ELR (cell line): ENCODE measurements at places on chromosomes 5 and 9.

DNA sequence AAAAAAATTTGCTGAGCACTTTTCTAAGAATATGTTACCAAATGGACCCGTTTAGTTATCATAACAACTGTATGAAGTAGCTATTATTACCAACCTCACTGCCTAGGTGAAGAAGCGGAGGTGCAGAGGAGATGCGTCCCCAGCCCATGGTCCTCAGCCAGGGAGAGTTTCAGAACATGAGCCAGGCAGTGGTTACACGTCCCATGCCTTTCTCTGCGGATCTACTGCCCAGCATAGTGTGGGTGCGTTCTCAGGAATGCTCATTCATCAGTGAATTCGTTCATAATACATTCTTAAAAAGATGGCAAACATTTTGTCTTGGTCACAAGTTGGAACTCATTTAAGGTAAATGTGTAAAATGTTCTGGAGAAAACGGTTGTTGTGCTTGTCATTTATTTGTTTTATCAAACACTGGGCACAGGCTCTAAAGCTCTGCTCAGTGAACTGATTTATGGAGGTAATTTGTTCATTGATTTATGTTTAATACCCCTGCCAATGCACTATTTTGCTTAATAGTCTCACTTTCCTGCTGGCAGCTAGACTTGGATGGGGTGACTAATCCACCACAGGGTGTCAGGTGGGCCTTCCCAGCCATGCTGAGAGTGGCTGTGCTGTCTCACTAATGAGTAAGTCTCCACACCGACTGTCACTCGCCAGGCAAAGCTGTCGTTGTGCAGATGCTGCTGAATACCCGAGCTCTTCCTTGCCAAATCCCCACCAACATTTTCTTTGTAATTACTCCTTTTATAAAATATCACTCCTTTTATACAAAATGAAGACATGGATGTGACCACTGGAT, 248.8 kb downstream of the TENT4A start:
- DNase-seq: no peak

GRCh38 chr5:60207040-60207439, 313.5 kb upstream of the PDE4D start:
- DNase-seq: no peak

- DNase-seq: no peak
Observed at GRCh38 chr9:85726737-85727136, 15.0 kb downstream of the AGTPBP1 start.

DNA sequence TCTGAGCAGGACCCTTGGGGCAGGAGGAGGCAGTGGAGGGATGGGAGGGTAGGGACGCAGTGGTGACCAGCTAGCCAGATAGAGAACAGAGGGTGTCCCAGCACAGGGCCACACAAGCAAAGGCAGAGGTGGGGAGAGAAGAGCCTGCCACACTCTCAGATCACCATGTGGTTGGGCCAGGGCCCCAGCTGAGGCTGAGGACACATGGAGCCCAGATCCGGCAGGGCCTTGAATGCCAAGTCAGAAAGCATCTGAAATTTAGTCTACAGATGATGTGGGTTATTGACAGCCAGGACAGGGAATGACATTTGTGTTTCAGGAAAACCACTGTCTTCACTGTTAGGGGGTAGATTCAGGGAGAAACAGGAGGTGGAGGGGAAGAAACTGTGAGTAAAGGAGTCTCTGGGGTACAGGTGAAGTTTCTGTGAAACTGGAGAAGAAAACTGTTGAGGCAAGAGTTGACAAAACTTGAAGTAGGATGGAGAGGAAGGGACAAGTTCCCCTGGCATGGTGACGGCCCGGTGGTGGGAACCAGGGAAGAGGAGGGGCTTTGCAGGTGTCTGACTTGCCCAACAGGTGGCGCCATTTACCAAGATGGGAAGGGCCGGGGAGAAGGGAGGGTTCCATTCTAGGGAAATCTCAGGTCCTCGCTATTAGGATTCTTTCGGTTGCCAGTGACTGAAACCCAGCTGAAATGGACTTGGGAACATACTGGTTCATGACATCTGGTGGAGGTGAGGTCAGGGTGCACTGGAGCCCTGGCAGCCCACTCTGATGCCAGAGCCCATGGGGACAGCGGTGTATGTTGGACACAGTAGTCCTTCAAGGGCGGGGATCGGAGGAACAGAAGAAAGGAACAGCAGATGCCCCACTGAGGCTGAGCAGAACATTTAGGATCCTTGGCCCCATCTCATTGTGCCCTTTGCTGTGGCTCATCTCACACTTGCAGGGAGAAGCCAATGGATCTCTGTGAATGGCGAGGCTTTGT, 100.1 kb downstream of the KCNIP1 start:
- DNase-seq: peak; percentile 60

DNA sequence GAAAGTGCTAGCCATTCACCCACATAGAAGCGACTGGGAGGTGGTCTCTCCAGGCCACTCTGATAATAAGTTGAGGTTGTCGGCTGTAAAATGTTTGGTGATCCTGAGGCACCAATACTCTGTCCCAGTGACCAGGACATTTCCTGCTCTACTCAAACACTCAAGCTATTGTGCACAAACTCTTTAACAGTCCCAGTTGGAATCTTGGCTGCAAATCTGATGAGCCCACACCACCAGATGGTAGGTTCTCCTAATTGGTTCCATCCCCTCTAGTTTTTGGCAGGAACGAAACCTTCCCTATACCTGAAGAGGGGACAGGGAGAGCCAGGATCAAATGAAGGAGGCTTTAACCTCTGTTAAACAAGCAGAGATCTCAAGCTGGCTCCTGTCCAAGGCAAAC, 14.3 kb downstream of the GRIA1 start:
- DNase-seq: no peak

DNA sequence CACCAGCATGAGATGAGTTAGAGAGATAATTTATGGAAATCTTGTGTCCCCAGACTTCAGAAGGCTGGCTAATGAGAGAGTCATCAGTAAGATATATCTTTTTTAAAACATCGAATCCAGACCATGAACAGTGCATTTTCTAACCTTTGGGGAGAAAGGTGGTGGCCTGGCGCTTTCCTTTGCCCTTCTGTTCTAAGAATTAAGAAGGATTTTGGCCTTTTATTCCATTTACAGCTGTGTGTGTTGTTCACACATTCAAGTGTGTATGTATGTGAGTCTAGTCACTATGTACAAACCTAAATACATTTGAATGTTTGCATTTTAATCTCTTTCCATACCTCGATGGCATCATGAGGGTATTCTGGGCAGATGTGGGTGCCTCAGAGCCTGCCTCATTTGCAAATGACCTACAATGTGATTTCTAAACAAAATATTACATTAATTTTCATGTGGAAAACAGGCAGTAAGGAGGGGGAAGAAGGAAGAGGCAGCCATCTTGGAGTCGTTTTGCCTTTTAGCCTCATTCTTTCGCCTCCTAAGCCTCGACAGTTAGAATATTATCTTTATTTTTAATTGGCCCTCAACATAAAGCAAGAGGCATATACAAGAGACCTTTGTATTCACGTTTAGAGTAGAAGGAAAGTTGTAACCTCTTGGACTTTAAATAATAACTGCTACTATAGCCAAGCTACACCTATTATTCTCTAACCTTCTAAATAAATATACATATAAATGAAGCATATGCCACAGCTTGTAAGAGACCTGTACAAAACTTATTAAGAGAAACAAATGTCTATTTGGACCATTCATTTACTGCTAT, 125.3 kb upstream of the TMEM161B start:
- DNase-seq: no peak

DNA sequence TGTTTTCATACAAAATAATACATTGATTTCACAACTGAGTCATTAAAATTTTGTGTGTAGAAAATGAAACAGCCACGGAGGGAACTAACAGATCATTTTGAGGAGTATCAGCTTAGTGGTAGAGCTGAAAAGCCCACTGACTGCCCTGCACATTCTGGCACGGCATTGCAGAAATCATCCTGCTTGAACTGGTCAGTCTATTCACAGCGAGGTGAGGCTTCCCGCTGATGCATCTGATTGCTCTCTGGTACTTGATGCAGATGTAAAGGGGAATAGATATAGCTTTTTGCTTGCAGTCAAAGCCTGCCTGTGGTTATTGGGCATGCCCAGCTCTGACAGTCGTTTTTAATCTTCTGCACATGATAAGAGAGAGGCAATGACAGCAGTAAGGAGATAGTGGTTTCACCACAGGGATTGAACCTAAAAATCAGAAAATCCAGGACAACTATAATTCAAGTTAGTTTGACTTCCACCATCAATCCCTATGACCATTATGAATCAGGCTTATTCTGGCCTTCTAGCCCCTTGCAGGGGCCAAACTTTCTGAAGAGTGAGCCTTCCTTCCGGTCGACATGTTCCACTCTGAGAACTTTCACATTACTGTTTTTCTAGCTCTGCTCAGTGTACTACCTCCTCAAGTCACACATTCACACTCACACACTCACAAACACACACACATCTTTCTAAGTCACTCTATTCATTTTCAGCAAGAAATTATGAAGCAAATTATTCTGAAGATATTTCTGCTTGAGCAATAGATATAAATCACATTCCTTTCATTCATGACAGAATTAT, 782.8 kb upstream of the NUDT12 start:
- no peak for DNase-seq

- no peak for DNase-seq
Observed at GRCh38 chr5:6319116-6319515, 59.2 kb downstream of the MED10 start.

- peak; percentile 63 for DNase-seq
Observed at GRCh38 chr5:113081881-113082546, 105.4 kb downstream of the DCP2 start.

DNA sequence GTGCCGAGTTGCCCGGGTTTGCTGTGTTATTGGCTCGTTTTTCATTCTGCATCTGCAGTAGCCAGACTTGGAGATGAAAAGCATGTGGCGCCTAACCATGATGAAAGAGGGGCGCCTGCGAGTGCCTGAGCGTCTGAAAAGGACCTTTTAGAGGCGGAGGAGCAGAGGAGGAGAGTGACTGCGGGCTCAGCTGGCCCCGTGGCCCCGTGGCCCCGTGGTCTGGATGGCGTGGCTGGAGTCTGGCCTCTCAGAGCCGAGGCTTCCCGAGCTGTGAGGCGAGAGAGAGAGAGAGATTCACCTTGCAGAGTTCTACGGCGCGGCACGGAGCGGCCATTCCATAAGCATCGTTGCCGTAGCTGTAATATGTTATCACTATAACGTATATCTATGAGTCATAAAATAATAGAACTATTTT, 55.3 kb upstream of the RNU6ATAC start:
- no peak for DNase-seq

DNA sequence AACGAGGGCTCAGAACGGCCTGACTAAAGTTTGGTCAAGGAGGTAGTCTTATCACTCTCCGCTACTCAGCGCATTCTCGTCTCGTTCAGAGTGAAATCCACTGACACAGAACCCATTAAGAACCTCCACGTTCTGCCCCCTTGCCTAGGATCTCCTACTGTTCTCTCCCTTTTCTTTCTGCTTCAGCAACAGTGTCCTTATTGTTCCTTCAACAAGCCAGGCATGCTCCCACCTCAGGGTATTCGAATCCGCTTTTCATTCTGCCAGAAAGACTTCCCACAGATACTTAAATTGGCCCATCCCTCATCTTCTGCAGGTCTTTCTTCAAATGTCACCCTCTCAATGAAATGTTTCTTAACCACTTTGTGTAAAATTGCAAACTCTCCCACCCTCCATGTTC, 4.3 kb upstream of the ZNF354C start:
- no peak for DNase-seq

- DNase-seq: no peak
Observed at GRCh38 chr9:134723037-134723436, 81.4 kb downstream of the COL5A1 start.

GRCh38 chr9:98280574-98280973, 25.1 kb upstream of the TBC1D2 start:
- no peak for DNase-seq

DNA sequence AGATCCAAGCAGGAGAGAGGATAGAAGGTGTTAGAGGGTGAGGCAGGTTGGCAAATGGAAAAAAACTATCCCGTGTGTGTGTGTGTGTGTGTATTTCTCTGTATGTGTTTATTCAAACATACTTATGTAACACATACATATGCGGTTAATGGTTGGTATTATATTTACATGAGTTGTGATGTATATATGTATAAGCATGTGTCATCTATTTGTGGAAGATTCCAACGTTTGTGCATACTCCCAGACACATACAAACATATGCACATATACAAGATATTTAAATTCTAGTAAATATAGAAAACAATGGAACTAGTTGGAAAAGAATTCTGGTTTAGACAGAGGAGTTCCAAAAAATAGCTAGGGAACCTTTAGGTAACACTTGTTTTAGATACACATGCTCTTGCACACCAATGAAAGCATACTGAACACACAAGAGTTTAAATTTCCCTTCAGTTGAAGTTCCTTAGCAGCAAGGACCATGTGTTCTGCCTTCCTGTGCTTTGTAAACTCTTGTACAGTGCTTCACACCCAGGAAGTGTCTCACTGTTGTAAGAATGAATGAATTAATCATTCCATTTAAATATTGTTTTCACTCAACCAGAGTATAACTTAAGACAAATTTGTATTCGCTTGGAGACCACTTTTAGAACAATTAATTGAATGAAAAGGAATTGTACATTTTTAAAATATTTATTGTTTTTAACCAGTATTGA, 257.8 kb downstream of the FER start:
- peak; percentile 18 for DNase-seq

- DNase-seq: peak; percentile 63
Observed at GRCh38 chr9:92501671-92502393, 19.5 kb upstream of the ASPN start.

- DNase-seq: peak; percentile 90
Observed at GRCh38 chr5:138148811-138149210, 9.6 kb upstream of the NME5 start.

- no peak for DNase-seq
Observed at GRCh38 chr9:726005-726404, 115.5 kb upstream of the DMRT1 start.

GRCh38 chr5:132455614-132456115, 34.9 kb downstream of the IRF1 start:
- no peak for DNase-seq

- DNase-seq: no peak
Observed at GRCh38 chr5:172815631-172816030, 18.4 kb upstream of the ERGIC1 start.

DNA sequence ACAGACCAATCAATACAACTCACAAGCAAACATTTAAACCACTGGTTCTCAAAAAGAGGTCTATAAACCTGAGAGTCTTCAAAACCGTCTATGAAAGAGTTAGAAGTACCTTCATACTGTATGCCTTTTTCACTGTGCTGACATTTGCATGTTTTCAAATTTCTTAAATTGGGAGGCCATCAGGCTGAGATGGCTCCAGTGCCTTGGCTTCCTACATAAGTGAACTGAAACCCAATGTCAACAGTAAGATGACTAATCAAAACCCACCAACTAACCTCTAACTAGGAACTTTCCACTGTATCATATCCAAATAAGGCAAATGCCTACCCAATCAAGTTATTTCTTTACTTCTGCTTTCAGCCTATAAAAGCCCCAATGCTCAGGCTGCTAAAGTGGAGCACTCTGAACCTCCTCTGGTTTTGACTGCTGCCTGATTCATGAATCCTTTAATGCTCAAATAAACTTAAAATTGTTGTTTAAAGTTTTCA, 35.1 kb downstream of the FAM13B start:
- peak; percentile 42 for DNase-seq
